Stimulated activated CD4-positive, alpha-beta T cell treated with anti-CD3 and anti-CD28 coated beads, Interleukin-2, amount 100 ng/mL, for 48 hours (primary cell): ENCODE measurements at places on chromosomes 3 and 15.

GRCh38 chr3:177488740-177489139 lies 291.5 kb upstream of the TBL1XR1 start:
- no peak for DNase-seq

GRCh38 chr3:50666837-50667236 lies 7.9 kb upstream of the DOCK3 start:
- no peak for DNase-seq

GRCh38 chr3:4994823-4995499 lies 15.7 kb downstream of the BHLHE40 start:
- no peak for DNase-seq

- DNase-seq = no peak
Observed at GRCh38 chr15:76756381-76756780, 148.8 kb downstream of the SCAPER start.

- no peak for DNase-seq
Observed at GRCh38 chr15:52498706-52499105, 30.0 kb downstream of the MYO5A start.

- no peak for DNase-seq
Observed at GRCh38 chr3:43748179-43748578, 57.4 kb downstream of the ABHD5 start.

DNA sequence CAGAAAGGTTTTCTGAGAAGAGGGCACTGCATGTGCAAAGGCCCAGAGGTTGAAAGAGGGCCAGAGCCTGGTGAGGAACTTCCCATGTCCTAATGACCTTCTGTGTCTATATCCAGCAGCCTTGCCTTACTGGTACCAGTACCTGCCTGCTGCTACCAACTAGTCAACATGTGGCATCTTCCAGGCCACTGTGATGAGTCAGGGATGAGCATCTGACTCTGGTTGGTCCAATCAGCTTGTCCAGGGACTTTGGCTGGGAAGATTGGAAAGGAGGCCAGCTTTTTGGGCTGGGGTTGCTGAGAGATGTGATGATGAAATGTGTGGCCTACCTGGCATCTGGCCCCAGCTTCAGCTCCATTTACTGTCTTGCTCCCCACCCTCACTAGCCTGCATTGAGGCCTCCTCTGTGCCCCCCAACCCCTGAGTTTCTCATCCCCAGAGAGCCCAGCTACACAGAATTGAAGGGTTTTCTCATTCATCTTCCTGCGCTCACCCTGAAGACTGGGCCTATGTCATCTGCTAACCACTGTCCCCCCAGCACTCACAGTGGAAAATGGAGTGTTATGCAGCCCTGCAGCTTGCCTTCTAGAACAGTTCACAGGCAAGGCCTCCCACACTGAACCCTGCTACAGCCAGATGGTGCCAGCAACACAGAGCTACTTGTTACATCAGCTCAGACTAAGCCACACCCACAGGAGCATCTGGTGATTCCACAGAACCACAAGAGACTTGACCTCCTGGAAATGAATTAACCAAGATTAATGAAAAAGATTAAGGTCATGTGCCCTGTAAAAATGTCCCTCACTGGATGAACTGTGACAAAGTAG lies 1.3 kb upstream of the TWF2 start:
- DNase-seq = no peak

DNA sequence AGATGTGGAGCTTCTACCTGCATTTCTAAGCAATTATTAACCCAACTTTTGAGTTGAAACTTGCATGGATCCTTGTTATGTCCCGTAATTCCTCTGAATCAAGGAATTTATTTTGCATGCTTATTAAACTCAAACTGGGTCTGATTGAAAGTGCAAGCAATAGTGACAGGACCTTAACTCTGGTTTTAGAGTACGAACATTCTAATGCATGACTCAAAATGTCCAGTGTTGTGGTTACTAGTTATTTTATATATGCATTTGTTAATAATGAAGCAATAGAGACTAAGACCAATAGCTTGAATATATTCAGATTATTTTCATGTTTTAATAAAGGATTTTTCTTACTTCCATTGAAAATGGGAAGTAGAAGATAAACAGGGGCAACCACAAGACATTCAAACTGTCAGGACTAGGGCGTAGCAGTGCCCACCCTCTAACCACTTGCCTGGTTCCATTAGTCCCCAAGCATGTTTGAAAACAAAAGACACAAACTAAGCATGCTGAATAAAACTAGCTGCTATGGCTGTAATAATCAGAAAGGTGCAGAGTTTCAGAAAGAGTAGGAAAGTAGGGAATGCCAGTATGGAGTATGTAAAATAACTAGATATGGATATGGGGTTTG lies 28.1 kb downstream of the OIP5 start:
- no peak for DNase-seq
